ENCODE measurements at places on chromosomes 5 and 9.

GRCh38 chr5:138503487-138504270 is 38.4 kb downstream of the EGR1 start:
- DNase-seq: no peak

DNA sequence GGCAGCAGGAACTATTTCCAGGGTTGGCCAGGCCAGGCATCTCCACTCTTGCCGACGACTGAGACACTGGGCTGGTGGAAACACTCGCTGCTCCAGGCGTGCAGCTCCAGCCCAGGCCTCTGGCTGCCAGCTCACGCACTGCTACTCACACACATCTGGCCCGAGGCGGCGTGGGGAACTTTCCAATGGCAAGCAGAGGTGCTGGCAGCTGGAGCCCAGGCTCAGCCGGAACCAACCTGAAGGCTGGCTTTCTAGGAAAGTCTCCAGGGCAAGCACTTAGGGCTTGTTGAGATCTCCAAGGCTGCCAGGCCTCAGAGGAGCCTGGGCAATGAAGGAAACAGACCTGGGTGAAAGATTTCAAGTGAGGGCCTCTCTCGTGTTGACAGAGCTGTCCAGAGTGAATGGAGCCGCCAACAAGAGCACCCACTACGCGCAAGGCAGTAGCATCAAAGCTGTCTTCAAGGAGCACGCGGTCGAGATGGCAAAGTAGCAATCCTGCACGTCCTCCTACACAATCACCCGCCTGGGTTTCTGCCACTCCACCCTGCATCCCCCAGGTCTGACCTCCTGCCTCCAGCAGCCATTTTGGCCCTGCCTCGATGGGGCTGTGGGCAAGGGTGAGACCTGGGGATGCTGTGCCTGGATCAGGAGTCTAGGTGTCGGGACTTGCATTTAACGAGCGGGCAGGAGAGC is 14.4 kb downstream of the SH3PXD2B start:
- DNase-seq: peak; percentile 70

GRCh38 chr5:37014321-37014720 is 137.8 kb downstream of the NIPBL start:
- no peak for DNase-seq

DNA sequence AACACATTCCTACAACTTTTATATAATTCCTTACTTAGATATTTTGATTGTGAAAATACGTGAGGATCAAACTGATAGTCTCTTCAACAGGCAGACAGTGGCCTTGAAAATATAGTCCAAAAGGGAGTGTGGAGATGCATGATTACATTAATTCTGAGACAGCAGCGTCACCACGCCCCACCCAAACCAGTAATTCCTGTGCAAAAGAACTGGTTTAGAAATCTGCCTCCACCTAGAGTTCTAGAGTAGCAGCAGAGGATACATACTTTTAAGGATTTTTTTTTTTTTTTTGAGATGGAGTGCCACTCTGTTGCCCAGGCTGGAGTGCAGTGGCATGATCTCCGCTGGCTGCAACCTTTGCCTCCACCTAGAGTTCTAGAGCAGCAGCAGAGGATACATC is 1.6 kb upstream of the TUT7 start:
- no peak for DNase-seq

GRCh38 chr5:28483327-28484025 is 1445.1 kb upstream of the CDH9 start:
- DNase-seq: no peak

DNA sequence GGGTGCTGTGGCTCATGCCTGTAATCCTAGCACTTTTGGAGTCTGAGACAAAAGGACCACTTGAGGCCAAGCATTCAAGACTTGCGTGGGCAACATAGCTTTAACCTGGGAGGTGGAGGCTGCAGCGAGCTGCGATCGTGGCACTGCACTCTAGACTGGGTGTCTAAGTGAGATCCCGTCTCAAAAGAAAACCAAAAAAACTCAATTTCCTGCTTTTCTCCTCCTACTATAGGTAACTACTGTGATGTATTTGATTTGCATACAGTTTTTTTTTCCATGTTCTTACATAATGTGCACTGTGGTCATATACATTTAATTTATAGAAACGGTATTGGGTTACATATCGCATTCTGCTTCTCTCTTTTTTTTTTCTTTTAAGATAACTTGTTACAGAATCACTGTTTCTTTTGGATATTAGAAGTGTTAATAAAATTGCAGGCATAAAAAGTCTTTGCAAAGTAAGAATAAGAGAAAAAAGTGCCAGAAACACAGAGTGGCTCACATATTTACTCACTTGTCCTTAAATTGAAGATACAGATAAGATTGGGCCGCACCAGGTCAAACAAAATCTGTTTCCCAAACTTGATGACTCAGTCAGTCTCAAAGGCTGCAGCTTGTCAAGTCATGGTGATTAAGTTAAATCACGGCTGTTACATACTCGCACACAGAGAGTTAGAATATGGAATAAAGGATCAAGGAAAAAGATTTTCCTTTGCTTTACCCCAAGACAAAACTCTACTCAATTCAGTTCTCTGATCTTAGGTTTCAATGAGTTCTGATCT is 2.0 kb upstream of the PTGR1 start:
- DNase-seq: no peak

DNA sequence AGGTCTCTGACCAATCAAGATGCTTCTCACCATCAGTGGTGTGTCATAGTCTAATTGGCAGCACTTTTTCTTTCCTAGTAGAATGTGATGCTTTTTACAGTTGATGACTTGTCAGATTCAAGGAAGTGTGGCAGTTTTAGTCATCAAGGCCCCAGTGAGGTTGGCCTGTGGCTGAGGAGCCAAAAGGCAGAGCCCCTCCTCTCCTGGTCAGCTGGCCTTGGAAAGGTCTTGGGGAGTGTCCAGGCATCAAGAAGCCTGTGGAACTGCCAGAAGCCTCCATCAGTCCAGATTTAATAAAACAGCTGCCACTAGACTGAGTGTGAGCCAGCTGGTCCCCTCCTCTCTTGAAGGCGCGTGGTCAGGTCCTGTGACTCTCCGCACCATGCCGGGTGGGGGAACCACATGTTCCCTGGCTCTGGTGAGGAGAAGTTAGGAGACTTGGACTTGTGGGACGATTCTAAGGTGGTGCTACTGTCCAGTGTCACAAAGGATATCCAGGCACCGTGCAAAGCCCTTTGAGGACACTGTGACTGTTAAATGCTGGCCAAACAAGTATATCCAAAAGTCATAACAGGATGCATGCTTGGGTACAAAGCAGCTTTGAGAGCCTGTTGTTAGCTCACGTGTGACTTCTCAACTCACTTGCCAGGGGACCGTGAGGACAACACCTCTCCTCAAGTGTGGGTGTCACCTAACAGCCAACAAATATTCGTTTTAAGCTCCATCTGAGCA is 6.1 kb upstream of the ANGPTL2 start:
- no peak for DNase-seq

DNA sequence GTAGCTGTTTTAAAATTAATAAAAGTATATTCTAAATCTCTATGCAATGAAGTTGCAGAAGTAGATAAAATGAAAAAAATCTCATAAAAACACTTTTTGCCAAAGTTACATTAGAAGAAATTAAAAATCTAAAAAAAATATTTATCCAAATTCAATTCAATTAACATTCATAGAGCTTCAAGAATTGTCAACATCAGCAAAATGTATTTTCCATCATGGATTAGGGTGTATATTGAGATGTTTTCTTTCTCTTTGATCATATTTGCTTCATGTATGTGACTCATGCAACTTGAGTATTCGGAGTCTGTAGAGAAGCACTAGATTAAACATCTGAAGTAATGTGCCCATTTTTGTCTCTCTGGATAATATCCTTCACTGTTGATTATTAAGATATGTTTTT is 415.3 kb upstream of the FAM174A start:
- DNase-seq: no peak

DNA sequence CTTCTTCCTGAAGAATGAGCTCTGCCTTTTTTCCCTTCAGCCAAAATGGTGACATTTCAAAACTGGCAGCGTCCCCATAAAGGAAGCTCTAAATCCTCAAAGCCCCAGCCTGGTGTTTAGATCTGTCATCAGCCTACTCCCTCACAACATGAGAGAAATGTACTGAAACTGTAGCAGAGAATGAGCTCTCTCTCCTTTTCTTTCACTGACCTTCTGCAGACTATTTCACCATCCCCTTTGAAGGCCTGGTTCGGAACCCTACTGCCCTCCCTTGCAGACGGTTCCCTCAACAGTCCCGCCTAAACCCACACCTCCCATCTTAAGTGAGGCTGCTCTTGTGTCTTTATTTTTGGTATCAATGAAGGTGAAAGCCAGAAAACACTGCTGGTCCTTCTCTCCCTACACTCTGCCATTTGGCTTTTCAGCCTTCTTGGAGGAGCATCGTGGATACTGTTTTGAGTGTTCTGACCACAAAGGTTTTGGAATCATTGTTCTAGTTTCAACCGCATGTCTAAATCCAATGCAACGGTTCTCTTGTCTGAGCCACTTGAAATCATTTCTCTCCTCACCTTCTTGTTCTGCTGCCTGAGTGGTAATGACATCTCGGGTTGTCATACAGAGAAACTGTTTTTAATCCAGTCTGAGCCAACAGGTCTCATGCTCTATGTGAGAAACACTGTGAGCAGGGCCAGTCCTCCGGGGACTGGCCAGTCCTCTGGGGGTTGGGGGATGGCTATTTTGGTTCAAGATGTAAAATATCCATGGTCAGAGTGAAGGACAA is 39.0 kb downstream of the ITK start:
- no peak for DNase-seq

DNA sequence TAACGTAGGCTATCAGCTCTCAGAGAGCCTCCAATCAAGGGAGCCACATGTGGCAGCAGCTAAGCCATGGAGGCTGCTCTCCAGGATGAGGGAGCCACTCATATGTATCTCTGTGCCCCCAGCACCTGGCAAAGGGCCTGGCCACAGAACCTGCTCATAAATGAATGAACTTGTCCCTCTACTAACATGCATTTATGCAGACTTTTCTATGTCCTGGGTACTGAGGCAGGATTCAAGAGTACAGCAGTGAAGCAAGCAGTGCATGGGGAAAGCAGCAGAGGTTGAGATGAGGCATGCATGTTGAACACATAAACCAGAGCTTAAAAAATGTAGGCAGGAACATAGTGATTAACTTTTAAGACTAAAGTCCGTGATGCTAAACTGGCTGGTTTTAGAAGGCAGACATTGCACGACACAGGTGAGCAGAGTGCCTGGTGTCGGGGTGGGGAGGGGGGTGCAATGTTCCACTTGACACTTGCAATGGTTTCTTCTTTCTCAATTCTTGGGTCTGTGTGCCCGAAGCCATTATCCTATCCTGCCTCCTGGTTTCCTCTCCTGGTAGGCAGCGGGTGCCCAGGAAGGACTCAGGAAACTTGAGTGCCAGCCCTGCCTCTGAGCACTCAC is 142.8 kb upstream of the ALDH1B1 start:
- no peak for DNase-seq

DNA sequence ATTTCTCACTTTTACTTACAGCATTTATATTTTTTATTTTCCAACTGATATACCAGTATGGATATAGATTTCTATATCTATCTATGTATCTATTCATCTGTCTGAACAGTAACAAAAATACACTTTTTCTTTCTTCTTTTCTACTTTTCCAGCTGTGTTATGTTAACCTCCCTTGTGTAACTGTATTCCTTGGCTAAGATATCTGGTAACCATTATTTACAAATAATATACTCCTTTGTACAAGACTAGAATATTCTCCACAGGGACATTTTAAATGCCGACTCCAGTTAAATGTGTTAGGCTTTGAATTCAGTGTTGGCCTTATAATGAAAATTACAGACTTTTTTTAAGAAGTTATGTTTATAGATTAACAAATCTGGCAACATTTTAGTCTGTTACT is 168.7 kb downstream of the XRCC4 start:
- no peak for DNase-seq

DNA sequence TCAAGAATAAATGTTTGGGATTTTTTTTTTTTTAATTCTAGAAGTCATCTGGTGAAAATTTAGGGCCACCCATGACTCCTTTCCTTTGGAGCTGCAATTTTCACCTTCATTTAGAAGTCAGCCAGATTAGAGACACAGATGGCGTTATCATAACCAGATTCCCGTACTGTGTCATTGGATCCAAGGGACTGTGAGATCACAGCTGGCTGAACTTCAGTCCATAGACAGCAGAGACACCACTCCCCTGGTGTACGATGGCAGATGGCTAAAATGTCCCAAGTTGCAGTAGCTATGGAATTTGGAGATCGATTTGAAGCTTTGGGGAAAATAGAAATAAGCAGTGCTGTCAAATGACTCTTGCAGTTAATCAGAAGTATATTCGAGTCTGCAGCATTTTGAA is 216.3 kb downstream of the RFK start:
- DNase-seq: no peak

- no peak for DNase-seq
These were observed 29.3 kb upstream of the NR3C1 start for GRCh38 chr5:143432658-143433239.

DNA sequence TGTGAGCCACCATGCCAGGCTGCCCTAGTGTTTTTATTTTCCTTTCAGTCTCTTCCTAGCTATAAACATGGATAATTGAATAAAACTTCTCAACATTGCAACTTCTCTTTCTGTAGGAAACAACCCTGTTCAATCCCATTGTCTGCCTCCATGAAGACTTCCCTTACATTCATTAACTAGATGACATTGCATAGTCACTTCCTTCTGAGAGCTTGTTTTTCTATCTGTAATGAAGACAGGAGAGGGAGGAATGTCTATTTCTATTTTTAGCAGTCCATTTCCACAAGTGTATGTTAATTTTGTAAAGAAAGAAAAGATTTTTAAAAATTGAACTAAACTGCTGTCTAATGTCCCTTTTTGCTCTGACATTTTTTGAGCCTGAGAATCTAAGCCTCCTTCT is 55.6 kb upstream of the MELK start:
- DNase-seq: no peak

DNA sequence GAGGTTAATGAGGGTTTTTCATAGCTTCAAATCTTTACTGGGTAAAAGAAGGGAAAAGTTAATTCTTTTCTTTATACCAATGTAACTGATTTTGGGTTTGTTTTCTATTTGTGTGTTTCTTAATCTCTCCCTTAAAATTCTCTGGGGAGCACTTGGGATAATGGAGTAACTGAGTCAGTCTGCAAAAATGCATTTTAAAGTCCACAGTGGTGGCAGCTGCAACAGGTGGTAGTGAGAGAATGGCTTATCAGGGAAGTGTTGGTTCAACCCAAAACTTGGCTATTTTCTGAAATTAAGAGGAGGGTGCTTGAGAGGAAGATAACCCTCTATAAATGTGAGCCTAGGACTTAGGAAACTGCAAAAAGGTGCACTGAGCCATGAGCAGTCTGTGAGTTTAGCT is 39.9 kb upstream of the ASTN2 start:
- no peak for DNase-seq

DNA sequence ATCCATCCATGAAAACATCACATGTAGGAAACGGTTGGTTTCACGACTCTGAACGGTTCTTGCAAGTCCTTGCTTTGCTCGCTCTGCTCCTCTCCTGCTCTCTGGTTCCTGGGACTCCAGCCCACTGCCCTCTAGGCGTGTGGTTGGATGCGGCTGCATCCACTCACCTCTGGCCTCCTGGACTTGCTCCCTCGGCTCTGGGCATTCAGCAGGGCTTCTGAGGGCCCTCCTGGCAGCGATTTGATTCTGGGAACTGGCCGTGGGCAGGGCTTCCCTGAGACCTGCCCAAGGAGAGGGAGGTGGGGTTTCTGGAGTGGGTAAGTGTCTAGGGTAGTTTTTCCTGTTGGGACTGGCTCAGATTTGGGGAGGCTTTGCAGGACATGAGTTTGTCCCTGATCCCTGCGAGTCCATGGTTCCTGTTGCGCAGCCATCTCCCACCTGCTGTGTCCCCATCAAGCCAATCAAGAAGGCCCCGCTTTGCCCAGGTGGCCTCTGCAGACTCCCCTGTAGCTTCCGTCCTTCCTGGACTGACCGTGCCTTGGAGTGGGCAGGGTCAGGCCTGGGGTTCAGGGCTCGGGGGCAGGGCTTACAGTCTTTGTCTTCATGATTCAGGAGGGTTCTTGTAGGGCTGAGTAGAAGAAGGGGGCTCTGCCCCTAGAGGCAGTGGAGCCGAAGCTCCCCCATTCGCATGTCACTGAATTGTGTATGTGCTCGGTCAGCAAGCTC is 192.3 kb downstream of the CACNA1B start:
- DNase-seq: no peak

Measured in lower lobe of right lung (tissue), 2 donors.